Kidney (tissue), 22 donors: ENCODE measurements at places on chromosomes 3 and 15. TPM values are rescaled to one million over a fixed set of nuclear protein-coding genes. Genes with fewer than 3 reads are reported as not detected.

Gene CSNK1G1
- 25.8 TPM for total RNA-seq

Gene GPR27
- total RNA-seq: 17.9 TPM

- H3K4me3 ChIP-seq: no peak overlapping the region
- no peaks in the 10 kb centered on the region for H3K27me3 ChIP-seq
- no peaks in the 10 kb centered on the region for H3K4me1 ChIP-seq
- no peaks in the 10 kb centered on the region for H3K36me3 ChIP-seq
These were observed 36.8 kb upstream of the KLHL25 start for GRCh38 chr15:85831415-85832113.

DNA sequence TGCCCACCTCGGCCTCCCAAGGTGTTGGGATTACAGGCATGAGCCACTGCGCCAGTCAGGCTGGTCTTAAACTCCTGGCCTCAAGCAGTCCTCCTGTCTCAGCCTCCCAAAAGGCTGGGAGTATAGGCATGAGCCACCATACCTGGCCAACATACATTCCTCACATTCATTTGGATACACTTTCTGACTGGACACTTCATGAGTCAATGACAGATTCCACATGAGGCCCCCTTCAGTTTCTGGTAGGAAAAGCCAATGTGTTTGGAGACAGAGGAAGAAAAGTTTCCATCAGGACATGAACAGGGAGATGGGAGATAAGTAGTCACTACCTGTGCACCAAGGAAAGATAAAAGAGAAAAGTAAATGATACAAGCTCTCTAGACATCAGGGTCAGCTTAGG is 49.4 kb upstream of the GSK3B start:
- no peaks in the 10 kb centered on the region for H3K36me3 ChIP-seq
- no peaks in the 10 kb centered on the region for H3K4me1 ChIP-seq
- no peaks in the 10 kb centered on the region for H3K27me3 ChIP-seq
- no peak for DNase-seq
- no peak overlapping the region for H3K27ac ChIP-seq
- no peak overlapping the region for H3K4me3 ChIP-seq

GRCh38 chr3:148226246-148226645 is 471.5 kb upstream of the AGTR1 start:
- no peak overlapping the region for H3K4me3 ChIP-seq
- H3K27me3 ChIP-seq: no peaks in the 10 kb centered on the region
- no peaks in the 10 kb centered on the region for H3K36me3 ChIP-seq
- no peak for DNase-seq
- H3K27ac ChIP-seq: no peak overlapping the region
- no peaks in the 10 kb centered on the region for H3K4me1 ChIP-seq

DNA sequence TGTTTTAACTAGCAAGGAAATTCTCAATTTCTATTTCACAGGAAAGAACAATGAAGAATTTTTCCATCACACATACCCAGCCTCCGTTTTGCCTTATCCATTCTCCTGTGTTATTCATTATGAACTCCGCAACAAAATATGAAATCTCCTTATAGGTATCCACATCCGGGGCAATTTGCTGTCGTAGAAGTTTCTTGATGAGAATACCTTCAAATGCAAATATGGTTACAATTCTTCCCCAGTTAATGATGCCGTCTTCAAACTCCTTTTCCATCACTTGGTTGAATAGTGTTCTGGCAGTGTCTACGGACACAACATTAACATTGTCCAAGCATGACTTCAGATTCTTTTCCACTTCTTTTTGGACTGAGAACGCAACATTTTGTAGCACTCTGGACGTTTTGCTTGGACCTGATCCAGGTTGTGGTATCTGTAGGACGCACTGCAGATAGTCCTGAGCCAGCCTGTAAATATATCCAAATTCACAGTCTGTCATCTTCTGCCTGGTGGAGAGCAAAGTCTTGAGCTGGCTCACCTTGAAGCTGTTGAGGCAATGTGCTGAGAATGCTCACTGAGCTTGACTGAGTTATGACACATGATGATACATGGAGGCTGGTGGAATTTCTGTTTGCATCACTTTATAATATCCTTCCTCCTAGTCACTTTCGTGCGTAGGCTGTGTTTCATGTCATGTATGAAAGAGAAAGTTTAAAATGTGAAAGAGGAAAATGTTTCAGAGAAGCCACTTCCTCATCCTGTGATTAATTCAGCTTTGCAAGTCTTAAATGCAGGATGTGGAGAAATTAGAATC is at the start of gene BCL2A1:
Gene BCL2A1 (minus strand): TSS at position 573 of the 811 bp plus-strand sequence. CDS start 77 bp downstream, at position 496.
- no peaks in the 10 kb centered on the region for H3K4me1 ChIP-seq
- H3K27me3 ChIP-seq: no peaks in the 10 kb centered on the region
- H3K4me3 ChIP-seq: no peak within 1 kb of the TSS
- peak; percentile 17 for DNase-seq
- H3K27ac ChIP-seq: no peak within 1 kb of the TSS

- H3K4me1 ChIP-seq: peaks cover 6% of the 10 kb centered on the region
- no peaks in the 10 kb centered on the region for H3K36me3 ChIP-seq
- no peak for DNase-seq
- H3K27me3 ChIP-seq: no peaks in the 10 kb centered on the region
These were observed 18.4 kb upstream of the LRRK1 start for GRCh38 chr15:100900795-100901169.

DNA sequence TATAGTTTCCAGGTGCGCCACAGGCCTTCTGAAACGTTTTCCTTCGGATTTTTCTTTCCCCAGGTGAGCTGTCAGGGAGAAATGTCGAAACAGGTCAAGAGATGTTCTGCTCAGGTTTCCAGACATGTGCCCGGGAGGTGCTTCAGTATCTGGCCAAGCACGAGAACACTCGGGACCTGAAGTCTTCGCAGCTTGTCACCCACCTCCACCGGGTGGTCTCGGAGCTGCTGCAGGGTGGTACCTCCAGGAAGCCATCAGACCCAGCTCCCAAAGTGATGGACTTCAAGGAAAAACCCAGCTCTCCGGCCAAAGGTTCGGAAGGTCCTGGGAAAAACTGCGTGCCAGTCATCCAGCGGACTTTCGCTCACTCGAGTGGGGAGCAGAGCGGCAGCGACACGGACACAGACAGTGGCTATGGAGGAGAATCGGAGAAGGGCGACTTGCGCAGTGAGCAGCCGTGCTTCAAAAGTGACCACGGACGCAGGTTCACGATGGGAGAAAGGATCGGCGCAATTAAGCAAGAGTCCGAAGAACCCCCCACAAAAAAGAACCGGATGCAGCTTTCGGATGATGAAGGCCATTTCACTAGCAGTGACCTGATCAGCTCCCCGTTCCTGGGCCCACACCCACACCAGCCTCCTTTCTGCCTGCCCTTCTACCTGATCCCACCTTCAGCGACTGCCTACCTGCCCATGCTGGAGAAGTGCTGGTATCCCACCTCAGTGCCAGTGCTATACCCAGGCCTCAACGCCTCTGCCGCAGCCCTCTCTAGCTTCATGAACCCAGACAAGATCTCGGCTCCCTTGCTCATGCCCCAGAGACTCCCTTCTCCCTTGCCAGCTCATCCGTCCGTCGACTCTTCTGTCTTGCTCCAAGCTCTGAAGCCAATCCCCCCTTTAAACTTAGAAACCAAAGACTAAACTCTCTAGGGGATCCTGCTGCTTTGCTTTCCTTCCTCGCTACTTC is 3.8 kb downstream of the BHLHE40 start:
- peaks cover 40% of the 10 kb centered on the region for H3K36me3 ChIP-seq
- peak overlapping the region; percentile 98 for H3K4me3 ChIP-seq
- peaks cover 26% of the 10 kb centered on the region for H3K4me1 ChIP-seq

GRCh38 chr3:16255326-16255725 is 9.4 kb downstream of the DPH3 start:
- no peaks in the 10 kb centered on the region for H3K27me3 ChIP-seq
- peaks cover 8% of the 10 kb centered on the region for H3K36me3 ChIP-seq
- H3K27ac ChIP-seq: no peak overlapping the region

GRCh38 chr3:22361521-22361920 is 610.5 kb upstream of the ZNF385D start:
- no peaks in the 10 kb centered on the region for H3K4me1 ChIP-seq
- no peaks in the 10 kb centered on the region for H3K27me3 ChIP-seq
